Mesenchymal stem cell (in vitro differentiated cells and primary cell): ENCODE measurements at places on chromosomes 7 and 10.
A peak's percentile ranks its signal among the peaks of the same experiment; 100 is the strongest.

DNA sequence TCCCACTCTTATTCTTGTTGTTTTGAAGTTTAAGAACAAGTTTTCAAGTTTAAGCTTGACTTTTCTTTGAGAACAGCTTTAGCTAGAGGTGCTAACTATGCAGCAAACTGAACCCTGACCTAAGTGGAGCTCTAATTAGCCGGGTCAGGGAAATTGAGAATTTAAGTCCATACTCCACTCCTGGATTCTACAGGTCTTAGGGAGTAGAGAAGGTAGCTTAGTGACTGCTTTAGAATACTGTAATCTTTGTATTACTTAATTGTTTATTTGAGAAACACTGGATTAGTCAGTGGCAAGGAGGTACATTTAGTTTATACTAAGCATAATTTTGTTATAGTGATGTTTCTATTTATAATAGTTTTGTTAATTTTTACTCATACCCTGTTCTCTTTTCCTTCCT lies 74.6 kb upstream of the STRIP2 start:
- peak; percentile 7 for DNase-seq

GRCh38 chr10:126288547-126289493 lies 99.5 kb downstream of the ADAM12 start:
- DNase-seq = no peak

- DNase-seq = no peak
Measured at GRCh38 chr10:123890756-123891143, 857 bp downstream of the CPXM2 start.

DNA sequence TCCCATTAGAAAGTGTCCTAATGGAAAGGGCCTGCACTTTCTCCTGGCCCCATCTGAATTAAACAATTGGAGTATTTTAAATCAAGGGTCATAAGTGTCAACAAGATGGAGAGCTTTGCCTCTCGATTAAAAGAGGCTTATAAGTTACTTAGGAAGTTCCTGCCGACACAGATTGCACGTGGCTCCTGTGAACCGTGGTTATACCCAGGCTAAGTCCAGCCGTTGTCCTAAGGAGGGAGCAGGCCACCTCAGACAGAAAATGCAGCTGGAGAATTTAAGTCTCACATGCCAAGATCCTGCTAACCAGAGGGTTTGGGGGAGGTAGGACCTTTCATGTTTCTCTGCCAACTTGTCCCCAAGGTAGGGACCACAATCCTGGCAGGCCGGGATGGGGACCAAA lies 626.5 kb upstream of the GALNT17 start:
- no peak for DNase-seq

GRCh38 chr7:18960725-18961124 lies 156.7 kb downstream of the TWIST1 start:
- DNase-seq = peak; percentile 3

- no peak for DNase-seq
Measured at GRCh38 chr7:50146692-50147091, 53.6 kb upstream of the ZPBP start.

DNA sequence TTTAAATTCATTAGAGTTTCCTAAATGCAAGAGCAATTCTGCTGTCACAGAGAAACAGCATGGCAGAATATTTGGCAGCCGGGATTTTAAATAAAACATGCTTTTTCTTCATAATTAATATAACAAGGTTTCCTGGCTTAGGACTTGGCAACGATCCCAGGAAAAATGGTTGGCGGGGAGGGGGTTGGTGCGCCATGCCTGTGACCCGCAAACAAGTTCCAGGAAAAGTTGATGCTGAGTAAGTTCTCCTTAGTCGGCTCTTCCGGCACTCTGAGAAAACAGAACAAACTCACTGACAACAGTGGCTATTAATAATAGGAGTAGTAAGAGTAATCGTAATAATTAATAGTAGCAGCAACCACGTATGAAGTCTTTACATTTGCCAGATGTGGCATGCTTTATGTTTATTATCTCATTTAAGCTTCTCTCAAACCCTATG lies 4.6 kb downstream of the HABP2 start:
- DNase-seq = no peak

DNA sequence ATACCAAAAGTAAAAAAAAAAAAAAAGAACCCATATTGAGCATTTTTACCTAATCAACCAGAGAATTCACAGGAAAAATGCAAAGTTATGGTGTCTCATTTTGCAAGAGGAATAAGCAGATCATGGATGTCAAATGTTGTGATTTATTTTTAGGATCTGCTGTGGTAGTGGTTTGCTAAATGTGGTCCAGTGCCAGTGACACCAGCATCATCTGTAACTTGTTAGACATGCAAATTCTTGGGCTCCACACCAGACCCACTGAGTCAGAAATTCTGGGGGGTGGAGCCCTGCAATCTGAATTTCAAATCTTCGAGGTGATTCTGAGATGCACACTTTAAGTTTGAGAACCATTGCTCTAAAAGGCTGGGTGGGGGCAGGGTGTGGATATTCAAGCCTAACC lies 30.1 kb upstream of the ZEB1 start:
- no peak for DNase-seq

- no peak for DNase-seq
Measured at GRCh38 chr10:132109341-132110110, 43.8 kb downstream of the JAKMIP3 start.
